Astrocyte of the spinal cord (primary cell): ENCODE measurements at places on chromosomes 3 and 15.
A peak's percentile ranks its signal among the peaks of the same experiment; 100 is the strongest.

DNA sequence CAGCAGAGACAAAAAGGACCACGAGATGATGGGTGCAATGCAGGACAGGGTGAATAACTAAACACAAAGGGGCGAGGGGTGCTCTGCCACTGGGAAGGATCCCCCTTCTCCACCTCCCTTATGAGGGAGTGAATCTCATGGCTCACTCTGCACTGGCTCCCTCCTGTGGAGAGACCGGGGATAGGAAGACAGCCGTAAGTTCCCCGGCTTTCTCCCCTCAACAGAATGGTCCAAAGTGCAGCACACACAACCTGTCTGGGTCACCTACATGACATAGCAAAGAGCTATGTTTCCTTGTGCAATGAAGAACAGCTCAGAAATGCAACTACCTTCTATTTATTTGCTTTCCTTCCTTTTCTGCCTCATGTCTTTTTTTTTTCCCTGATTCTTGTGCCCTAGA lies 7.8 kb upstream of the ACSBG1 start:
- no peak for DNase-seq

DNA sequence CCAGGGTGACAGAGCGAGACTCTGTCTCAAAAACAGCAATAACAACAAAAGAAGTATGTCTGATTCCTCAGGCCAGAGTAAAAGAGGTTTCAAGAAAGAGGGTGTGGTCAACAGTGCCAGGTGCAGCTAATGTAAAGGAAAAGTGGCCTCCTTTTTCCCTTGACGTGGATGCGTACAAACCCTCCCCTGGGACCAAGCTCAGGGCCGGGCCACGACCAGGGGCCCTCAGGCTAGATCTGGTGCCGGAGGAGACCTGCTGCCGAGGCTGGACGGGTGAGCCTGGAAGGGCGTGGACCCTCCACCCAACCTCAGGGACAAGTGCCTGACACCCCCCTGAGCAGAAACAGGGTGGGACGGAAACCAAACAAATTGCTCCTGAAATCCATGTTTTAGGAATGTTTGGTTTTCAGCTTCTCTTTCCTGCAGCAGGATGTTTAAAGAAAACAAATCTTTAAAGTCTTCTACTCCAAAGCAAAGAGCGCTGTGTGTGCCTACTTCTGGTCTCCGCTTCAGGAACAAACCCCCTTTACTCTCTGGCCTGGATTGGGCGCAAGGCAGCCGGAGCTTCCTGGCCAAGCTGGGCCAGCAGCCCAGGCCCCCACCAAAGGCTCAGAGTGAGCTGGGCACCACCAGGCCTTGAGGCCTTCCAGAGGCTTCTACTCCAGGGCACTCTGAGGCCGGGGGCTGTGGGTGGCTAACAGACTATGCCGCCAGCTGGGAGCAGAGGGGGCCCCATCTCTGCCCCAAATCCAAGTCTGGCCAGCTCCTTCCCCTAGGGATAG lies 21.4 kb downstream of the ZDHHC19 start:
- DNase-seq, result no peak

DNA sequence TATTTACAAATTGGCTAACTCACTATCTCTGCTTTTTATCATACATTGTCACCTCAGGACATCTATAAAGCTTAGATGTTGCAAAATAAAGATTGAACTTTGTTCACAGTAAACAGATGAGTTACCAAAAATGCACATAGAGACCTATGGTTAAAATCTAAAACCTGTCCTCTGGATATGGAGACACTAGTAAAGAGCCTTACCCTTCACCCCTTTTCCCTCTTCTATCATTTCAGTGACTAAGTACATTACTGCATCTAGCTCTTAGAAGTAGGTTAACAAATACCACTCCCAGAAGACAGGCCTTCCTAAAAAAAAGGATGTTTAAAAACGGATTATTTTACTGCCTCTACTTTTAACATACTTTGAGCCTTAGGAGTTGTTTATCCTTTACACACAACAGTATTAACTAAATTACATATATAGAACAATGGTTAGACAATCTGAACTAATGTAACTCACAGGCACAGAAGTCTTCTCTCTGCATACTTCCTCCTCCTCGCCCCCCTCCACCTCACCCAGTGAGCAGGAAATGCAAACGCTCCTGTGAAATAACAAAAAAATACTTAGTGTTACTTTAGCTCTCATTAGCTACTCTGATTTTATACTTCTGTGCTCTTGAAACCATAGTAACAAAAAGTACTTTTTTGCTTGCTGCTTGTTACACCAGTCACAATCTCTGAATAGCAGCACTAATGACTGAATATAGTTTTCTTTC lies 23.3 kb downstream of the IREB2 start:
- DNase-seq, result peak; percentile 13

DNA sequence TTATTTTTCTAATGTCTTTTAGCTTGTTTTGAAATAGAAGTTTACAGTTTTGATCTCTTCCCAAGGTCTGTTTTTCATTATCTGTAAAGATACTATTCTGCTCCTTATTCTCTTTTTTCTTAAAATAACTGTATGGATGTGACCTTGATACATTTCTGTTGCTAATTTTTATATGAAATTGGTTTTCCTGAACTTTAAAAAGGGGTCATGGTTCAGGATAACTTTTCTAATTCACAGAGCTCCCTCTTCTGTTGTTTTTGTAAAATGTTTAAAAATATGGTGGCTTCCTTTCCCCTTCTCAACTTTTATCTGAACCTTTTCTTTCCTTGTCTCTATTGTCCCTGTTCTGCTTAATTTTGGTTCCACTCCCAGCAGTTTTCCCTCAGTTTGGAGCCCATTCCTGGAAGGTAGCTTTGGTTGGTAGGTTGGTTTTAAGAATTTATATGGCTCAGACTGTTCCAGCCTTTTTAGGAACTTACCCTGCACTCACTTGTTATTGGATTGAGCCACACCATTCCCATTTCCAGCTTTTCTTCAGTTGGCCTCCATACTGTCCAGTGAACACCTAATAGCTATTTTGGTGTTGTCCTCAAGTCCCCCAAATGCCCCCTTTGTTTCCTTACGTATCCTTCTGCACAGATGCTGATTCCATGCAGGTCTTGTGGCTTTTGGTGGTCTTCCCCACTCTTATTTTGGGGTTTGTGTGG lies 70.3 kb downstream of the SLMAP start:
- no peak for DNase-seq

DNA sequence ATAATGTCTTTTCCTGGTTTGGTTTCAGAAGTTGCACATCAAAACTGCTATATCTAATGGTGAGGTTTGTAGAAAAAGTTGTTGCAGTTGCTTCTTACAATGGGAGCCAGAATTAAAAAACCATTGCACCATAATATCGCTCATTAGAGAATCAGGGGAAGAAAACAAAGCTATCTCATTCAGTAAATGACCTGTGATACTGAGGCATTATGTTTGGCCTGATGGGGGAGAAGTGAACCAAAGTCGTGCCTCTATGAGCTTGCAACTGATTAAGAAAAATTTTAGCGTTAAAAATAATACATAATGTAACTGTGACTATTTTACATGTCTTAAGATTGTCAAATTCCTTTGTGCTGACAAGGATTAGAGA lies 60.2 kb upstream of the ARHGEF26 start:
- no peak for DNase-seq

DNA sequence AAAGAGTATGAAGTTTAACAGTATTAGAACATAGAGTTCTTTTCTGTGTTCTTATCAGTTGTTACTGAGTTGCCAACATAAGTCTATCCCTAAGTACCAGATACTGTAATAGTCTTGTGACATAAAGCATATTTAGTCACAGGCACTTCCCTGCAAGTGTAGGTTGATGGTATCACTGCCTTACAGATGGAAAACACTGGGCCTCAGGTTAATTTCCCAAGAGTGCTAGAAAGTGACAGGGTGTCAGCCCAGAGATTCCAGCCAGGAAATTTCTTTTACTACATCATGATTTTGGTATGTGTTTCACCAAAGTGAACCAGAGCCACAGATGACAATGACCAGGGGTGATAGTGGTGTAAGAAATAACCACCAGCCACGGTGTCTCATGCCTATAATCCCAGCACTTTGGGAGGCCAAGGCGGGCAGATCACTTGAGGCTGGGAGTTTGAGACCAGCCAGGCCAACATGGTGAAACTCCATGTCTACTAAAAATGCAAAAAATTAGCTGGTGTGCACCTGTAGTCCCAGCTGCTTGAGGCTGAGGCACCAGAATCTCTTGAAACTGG lies 3.2 kb downstream of the EIF1B start:
- no peak for DNase-seq

DNA sequence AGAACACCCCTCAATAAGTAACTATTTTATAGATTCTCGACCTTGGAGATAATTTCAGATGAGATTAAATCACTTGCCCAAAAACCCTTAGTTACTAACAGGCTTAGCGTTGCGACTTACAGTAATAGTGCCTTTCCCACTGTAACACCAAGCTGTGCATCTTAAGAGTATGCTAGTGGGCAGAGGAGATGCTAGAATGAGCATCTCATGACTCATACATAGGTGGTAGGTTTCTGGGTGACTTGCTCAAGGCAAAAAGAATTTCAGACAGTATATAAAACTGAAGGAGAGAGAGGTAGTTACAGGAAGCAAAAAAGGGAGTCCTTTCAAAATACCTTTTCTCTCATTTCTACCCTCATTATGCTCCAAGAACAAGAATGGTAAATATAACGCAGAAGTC lies 3.9 kb downstream of the KATNBL1 start:
- peak; percentile 15 for DNase-seq

DNA sequence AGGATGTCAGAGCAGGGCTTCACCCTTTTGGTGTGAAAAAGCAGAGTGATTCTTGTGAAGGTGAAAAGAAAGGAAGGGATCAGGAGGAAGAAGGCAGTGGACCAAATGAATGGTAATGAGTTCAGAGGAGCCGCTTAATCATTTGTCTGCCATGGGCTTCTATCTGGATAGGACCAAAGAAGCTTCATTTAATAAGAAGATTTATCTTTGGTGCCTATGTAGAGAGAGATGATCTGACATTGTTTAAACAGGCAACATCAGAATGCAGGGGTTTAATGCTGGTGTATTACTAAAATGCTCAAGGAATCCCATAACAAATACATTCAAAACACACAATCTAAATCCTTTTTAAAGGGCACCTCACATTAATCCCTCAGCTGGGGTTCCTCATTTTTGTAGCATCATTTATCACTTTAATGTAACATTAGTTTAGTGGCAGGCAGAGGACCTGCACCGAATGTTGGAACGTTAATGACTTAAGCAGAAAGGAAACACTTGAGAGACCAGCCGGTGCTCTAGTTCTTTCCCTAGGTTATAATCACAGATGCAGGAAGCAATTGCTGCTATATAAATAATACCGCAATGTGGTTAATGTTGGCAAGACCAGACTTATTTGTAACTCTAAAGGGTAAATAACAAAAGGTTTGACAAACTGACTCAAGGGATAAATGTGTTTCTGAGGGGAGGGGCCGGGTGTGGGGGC lies 27.9 kb upstream of the IL1RAP start:
- DNase-seq, result peak; percentile 49

DNA sequence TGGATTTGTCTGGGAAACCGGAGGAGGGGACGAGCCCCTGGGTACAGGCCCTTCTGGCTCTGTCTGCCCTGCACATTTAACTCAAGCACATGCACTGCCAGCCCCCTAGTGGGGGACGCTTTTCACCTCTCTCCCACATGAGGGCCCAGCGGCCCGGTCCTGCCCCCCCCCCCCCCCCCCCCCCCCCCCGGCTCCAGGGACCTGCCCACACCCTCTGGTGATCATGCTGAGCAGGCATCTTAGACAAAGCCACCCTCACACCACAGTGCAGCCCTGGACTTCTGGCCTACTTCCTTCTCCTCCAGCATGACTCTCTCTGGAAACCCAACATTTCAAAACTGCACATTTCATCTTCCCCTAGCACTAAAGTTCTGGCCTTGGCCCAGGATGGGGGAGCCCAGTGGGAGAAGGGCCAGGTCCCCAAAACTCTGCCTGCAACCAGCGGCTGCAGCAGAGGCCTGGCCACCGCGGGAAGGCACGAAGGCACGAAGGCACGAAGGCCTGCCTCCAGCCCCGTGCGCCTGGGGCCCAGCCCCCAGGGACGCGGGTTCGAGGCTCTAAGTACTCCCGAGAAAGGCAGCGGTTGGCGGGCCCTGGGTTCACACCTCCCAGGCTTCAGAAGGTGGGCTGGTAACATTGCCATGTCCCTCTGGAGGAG lies 14.1 kb downstream of the KLF15 start:
- no peak for DNase-seq

- DNase-seq, result no peak
These were observed 309.4 kb upstream of the SOX2 start for GRCh38 chr3:181402347-181402746.

DNA sequence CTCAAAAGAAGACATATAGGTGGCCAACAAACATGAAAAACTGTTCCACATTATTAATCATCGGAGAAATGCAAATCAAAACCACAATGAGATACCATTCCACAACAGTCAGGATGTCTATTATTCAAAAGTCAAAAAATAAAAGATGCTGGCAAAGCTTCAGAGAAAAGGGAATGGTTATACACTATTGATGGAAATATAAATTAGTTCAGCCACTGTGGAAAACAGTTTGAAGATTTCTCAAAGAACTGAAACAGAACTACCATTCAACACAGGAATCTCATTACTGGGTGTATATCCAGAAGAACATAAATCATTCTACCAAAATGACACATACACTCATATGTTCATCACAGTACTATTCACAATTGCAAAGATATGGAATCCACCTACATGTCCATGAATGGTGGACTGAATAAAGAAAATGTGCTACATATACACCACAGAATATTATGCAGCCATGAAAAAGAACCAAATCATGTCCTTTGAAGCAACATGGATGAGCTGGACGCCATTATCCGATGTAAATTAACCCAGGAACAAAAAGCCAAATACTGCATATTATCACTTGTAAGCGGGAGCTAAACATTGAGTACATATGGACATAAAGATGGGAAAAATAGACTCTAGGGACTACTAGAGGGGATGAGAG lies 32.7 kb upstream of the DGKG start:
- DNase-seq, result no peak

DNA sequence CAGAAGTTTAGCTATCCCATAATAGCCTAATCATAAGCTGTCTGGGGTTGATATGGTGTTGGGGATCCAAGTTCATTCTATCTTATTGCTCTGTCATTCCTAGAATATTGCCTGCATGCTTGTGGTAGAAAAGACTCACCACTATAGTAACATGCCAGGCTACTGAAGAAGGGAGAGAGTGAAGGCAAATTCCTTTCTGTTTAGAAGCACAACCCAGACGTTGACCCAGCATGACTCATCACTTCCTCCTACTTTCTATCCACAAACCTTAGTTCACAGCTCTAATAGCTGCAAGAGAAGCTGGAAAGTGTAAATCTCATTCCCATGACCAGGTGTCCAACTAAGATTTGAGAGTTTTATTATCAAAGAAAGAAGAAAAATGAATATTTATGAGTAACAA lies 57.8 kb upstream of the NMD3 start:
- DNase-seq, result peak; percentile 93

- DNase-seq, result peak; percentile 6
These were observed 100.6 kb upstream of the IGF1R start for GRCh38 chr15:98547741-98548138.

GRCh38 chr3:11734-12133 lies 184.8 kb upstream of the CHL1 start:
- no peak for DNase-seq

- no peak for DNase-seq
These were observed 15.9 kb upstream of the PLXND1 start for GRCh38 chr3:129622226-129622874.

DNA sequence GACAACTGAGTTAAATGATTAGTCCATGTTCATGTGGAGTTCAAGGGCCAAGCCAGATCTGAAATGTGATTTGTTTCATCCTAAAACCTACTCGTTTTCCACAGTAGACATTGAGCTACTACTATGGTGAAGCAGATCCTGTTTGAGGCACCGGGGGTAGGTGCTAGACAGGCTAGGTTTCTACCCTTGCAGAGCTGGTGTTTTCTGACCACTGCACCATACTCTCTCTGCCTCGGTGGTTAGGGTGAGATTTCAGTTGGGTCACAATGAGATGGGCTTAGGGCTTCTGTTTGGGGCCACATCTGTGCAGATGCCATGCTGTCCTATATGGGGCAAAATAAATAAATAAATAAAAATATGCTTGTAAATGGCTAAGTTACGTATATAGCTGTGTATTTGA lies 99.3 kb downstream of the OXNAD1 start:
- no peak for DNase-seq
